NCI-H748 treated with DMSO at 0.1 percent for 48 hours (cell line): ENCODE measurements at places on chromosomes 16 and 17.

- DNase-seq, result no peak
Measured at GRCh38 chr17:45906927-45907622, 12.7 kb downstream of the MAPT start.

GRCh38 chr16:77794586-77794985 is 6.2 kb downstream of the VAT1L start:
- no peak for DNase-seq

DNA sequence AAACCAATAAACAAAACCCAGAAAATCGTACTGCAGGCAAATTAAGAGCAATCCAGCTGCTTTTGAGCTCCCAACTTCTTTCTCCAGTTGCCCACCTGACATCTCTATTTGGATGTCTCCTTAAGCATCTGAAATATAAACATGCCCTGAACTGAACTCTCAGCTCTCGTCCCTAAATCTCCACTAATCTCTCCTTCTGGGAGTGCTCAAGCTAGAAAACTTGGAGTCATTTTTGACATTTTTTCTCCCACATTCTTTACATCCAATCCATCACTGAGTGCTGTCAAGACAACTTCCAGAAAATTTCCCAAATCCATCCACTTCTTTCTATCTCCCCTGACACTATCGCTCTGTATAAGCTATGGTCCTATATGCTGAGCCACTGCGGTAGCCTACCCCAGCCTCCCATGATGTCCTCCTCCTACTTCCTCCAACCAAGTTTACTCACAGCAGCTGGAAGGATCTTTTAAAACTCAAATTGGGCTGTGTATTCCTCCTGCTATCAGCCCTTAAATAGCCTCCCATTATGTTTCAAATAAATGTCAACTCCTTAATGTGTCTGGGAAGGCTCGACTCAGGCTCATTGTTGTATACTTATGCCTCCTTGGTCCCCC is 53.1 kb downstream of the HS3ST3B1 start:
- DNase-seq, result no peak

DNA sequence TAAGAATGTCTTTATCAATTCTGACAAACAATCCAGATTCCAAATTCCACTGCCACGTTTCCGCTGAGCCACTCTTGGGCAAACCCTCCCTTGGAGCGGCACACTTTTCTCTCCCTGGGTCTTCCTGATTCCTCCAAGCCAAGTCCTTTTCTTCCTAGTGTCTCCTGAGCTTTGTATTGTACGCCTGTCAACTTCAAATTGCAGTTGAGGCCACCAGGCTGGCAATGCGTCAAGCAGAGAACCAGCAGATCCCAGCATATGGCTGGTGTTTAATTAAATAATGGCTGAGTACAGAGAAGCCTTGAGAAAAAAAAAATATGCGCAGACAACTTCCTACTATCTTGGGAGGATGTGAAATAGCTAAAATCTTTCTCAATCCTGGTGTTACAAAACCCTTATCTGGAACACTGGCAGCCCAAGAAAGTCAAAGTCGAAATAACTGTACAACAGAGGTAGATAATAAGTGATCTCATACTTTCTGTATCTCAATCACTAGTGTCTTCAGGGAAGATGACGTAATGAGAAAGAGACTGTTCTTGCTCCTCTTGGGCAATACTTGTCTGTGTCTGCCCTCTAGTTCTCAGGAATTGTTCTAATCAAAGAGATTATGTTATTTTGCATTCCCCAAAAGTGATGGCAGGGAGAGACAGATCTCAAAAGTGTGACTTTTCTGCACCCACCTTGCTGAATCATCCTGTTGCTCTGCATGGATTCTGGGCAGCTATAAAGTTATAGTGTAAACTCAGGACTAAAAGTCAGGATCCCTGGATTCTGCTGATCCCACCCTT is 15.0 kb downstream of the SMIM36 start:
- DNase-seq, result no peak

DNA sequence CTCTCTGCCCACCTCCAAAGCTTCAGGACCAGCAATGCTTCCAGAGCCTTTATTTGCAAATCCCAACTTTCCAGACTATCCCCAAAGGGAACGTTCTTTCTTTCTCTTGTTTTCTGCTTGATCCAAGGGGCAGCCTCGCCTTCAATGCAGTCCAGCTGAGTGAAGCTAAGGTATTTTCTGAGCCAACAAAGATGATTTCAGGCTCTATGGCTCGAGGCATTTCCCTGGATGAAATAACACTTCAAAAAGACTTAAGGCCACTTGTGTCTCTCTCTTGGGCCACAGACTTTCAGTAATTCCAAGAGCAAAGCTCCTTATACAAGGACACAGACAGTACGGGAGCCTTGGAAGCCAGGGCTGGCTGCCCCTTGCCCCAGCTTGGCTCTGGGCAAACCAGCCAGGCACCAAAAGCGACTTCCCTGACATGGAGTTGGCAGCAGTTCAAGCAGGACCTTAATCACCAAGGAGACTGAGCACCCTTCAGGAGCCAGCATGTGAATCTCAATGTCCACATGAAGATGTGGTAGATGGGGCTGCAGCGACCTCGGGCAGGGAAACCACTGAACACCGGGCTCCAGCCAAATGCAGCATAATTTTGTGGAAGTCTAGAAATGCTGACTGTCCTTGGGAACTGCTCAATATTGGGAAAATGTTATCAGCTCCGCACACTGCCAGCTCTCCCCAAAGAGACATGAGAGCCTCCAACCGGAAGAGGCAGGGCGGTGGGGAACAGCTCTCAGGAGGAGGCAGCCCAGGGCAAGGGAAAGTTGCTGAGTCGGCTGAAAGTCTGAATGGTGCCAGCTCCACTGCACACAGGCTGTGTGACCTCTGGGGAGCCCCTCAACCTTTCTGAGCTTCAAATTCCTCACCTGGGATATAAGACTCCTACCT is 39.0 kb downstream of the TK2 start:
- DNase-seq, result no peak

DNA sequence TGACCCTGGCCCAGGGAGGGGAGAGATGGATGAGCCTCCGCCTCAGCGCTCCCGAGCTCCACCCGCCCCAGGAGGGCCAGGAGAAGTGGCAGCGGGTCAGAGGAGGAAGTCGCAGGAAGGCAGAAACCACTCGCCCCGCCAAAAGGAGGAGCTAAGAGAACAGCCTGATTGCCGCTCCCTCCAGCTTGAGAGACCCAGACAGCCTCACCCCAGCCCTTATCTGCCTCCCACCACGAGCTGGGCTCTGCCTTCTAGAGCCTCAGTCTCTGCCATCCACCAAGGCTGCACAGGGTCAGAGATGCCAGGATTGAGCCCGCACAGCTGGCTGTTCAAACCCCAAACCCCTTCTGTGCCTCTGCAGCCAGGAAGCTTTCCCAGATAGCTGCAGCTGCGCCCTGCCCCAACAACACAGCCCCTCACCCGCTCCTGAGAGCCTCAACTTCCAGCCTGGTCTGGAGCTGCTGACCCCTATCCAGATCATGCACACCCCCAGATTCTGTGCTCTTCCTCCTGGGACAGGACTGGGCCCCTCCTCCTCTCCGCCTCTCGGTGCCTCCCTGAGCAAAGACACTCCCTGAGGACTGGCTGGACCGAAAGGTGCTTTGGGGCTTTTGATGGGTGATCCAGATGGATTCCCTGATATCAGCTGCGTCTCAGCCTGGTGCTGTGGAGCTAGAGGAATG is 1.0 kb upstream of the ATP2A3 start:
- peak; percentile 61 for DNase-seq

- DNase-seq, result no peak
Measured at GRCh38 chr17:51445946-51446345, 185.6 kb downstream of the UTP18 start.

DNA sequence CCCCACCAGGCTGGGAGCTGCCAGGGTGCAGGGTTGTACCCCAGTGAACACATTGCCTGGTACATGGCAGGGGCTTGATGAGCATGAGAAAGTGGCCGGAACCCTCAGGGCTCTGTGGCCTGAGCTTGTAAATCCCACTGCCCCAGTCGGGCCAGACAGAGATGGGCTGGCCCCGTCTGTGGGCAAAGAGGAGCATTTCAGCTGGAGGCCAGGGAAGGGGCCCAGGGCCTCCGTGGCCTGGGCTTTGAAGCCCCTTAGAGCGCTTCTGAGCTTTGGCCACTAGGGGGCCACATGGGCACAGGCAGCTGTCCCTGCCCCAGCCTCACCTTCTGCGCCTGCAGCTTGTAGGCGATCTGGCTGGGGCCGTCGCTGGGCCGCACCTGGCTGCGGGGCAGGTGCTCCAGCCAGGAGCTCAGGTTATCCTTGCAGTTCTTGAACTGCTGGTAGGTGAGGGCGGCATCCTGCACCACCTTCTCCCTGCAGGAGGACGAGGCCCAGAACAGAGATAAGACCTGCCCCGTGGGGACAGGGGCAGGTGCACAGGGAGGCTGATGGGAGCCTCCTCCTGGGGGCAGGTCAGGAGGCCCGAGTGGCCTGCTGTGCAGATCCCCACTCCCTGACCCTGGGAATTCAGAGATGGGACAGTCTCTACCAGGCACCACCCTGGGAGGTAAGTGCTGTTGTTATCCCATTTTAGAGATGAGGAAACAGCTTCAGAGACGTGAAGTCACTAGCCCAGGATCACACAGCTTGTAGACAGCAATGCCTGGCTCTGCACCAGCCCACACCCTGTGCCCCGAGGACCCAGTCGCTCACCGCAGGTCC is 12.8 kb downstream of the EVPL start:
- peak; percentile 37 for DNase-seq

DNA sequence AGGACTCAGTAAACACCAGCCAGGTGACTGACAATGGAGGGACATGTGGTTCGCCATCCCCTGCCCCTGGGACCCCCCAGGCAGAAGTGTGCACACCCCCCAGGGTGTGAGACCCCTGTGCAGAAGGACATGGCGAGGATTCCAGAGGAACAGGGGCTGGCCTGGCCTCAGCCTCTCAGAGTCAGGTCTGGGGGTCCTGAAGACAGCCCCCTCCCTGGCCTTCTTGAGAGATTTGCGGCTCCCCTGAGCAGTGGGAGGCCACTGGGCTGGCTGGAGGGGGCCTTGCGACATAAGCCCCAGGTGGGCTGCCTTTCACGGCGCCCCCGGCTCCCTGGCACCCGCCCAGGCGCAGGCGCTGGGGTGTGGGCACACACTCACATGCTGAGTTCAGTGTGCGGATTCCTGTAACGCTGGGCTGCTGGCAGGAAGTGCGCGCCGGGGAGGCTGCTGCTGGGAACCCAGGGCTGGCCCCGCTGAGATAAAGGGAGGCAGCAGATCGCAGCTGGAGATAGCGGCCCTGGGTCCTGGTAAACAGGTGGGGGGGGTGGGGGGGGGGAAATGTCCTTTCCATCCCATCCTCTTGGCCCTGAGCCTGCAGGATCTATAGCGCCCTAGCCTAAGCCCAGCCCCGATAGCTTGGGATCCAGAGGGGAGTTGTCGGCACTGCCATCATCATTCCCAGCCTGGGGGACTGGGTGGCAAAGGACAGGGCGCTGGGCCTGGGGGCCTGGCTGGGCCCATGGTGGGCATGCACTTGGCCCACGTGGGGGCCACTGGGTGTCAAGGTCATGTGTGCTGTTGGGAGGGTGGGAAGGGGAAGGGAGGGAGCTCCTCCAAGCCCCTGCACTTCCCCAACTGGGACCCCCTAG is 27.1 kb downstream of the TMEM235 start:
- no peak for DNase-seq

DNA sequence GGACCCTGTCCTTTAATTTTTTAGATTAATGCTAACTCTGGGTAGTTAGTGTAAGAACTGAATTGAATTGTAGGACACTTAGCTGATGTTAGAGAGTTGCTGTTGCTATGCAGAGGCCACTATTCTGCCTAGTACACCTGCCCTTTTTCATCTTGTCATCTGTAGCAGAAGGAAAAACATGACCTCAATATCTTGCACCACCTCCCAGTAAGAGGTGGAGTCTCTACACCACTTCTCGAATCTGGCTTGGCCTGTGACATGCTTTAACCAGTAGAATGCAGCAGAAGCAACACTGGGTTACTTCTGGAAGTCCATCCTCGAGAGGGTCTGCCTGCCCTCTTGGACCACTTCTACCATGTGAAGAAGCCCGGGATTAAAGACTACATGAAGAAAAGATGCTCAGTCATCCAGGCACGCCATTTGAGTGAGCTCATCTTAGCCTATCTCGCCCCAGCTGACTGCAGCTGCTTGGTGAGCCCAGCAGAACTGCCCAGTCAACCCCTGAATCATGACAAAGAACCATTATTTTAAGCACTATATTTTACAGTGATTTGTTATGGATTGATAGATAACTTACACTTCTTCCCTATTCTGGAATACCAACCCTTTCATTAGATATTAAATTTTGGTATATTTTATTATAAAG is 153.5 kb downstream of the MYO1D start:
- DNase-seq, result no peak

- DNase-seq, result no peak
Measured at GRCh38 chr17:59827721-59828477, 64.8 kb downstream of the TUBD1 start.

DNA sequence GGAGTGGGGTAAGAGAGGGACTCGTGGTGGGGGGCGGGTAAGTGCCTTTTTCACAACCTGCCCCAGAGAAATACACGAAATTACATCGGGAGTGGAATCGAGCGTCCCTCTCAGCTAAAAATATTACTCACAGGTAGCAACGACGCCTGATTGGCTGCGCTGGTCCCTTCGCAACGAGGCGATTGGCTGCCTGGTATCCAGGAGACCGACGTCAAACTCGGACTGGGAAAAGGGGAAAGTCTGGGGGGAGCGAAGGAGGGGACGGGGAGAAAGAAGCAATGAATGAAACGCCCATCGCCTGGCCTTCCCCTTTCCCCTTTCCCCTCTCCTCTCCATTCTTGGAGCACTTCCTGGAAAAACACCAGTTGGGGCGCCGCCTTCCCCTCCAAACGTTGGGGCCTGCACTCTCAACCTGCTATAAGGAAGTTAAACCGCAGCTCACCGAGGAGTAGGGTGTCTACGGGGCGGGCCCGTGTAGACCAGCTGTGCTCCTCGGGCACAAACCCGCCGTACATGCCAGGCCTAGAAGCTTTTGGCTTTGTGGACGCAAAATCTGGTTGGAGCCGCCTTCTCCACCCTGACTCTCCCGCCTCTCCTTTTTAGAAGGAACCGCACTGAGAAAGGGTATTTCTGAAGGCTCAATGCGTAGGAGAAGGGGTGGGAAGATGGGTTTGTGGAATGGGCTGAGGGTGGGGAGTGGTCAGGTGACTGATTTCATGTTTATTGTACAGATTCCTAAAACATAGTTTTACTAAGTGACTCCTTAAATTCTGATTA is 1.4 kb upstream of the TOB1 start:
- DNase-seq, result peak; percentile 94

- DNase-seq, result no peak
Measured at GRCh38 chr16:12348733-12349704, 372.5 kb downstream of the SNX29 start.

DNA sequence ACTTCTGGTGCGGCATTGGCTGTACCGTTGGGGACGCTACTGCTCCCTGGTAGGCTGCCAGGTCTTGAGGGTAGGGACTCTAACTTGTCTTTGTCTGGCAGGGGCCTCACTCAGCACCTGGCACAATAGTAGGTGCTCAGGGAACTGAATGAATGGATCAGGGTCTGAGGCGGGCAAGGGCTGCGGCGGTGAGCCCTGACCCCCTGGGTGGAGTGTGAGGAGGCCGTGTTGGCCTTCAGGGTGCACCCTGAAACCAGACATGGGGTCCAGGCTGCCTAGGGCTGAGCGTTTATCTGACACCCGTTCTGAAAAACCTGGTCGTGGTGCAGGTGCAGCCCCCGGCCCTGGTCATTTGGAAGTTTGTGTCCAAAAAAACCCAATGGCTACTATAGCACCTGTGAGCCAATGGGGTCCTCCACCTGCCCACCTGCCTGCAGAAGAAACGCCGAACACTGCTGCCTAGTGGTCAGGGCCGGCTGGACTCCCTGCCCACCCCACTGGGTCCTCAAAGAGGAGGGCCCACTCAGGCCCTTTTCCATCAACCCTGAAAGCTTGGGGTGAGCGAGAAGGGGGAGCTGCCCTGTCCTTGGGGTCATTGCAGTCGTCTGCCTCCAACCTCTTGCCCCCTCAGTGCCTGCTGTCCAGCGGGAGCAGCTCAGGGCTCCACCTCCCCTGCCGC is 4.9 kb upstream of the ATP6V0C start:
- DNase-seq, result no peak
